Progenitor cell of endocrine pancreas (in vitro differentiated cells): ENCODE measurements at places on chromosomes 5 and 9. TPM values are rescaled to one million over a fixed set of nuclear protein-coding genes. Genes with fewer than 3 reads are reported as not detected.

Gene SHC3
- 1.3 TPM in 2 replicates for total RNA-seq

- peaks cover 30% of the 10 kb centered on the region for H3K27me3 ChIP-seq
- peaks cover 17% of the 10 kb centered on the region for H3K4me1 ChIP-seq
- no peak overlapping the region for H3K4me3 ChIP-seq
- no peak overlapping the region for H3K27ac ChIP-seq
- H3K36me3 ChIP-seq = no peaks in the 10 kb centered on the region
- DNase-seq = no peak
Observed at GRCh38 chr5:998246-999031, 10.2 kb upstream of the NKD2 start.

GRCh38 chr9:97853056-97853843 lies at the start of gene FOXE1:
Gene FOXE1, plus strand, starts transcription at chr9:97853226. Its CDS starts 689 bp downstream, at chr9:97853915.
- no peak for DNase-seq
- peaks cover 5% of the 10 kb centered on the region for H3K4me1 ChIP-seq
- peak within 1 kb of the TSS; percentile 37 for H3K27ac ChIP-seq
- peaks cover 86% of the 10 kb centered on the region for H3K27me3 ChIP-seq
- H3K4me3 ChIP-seq = peak within 1 kb of the TSS; percentile 69
- H3K36me3 ChIP-seq = no peaks in the 10 kb centered on the region

- peaks cover 25% of the 10 kb centered on the region for H3K27me3 ChIP-seq
- no peak overlapping the region for H3K4me3 ChIP-seq
- DNase-seq = no peak
Observed at GRCh38 chr5:135713161-135713915, 121.1 kb upstream of the SLC25A48 start.

DNA sequence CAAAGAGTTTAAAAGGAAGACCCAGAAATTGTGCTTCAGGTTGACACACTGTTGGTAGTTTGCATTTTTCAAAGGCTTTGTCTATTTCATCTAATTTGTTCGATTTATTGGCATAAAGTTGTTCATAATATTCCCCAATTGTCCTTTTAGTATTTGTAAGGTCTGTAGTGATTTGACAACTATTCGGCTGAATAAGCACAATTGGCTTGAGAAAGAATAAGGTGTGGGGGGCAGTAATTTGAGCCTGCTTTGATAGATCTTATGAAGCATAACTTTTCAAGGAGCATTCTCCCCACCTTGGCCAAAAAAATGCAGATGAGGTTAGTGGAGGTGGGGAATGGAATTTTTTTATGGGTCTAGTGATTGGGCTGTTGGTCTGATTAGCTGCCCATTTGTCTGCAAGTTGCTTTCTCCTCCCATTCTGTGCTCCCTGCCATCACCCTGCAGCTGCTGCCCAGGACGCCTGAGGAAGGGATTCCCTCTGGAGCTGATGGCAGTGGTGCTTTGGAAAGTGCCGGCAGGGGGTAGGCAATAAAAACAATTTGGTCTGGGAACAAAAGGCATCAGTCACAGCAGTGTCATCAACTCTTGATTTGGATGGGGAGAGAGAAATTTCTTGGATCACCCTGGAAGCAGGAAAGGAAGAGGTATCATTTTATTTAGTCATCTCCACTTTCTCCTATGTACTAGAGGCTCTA lies 26.6 kb downstream of the WNT8A start:
- no peak overlapping the region for H3K27ac ChIP-seq
- no peak overlapping the region for H3K4me3 ChIP-seq
- no peak for DNase-seq
- no peaks in the 10 kb centered on the region for H3K36me3 ChIP-seq
- H3K4me1 ChIP-seq = no peaks in the 10 kb centered on the region
- H3K27me3 ChIP-seq = peaks cover 10% of the 10 kb centered on the region

DNA sequence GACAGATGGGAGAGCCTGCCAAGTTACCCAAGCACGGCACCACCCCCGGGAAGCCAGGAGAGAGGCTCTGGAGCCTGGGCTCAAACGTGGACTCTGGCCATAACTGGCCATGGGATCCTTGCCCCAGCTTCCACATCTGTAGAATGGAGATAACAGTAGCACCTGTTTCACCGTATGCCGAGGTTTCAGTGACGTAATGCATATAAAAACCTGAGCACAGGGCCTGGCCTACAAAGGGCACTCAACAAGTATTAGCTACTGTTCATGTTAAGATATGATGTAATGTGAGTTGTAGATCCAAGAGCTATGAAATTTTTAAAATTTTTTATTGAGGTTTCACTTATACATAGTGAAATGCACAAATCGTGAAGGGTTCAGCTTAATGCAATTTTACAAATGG lies 82.2 kb upstream of the BARHL1 start:
- H3K36me3 ChIP-seq = peaks cover 1% of the 10 kb centered on the region
- H3K27me3 ChIP-seq = peaks cover 26% of the 10 kb centered on the region
- H3K27ac ChIP-seq = no peak overlapping the region
- no peaks in the 10 kb centered on the region for H3K4me1 ChIP-seq
